Spleen (tissue), 13 donors: ENCODE measurements at places on chromosomes 4 and X. TPM values are rescaled to one million over a fixed set of nuclear protein-coding genes. Genes with fewer than 3 reads are reported as not detected.

DNA sequence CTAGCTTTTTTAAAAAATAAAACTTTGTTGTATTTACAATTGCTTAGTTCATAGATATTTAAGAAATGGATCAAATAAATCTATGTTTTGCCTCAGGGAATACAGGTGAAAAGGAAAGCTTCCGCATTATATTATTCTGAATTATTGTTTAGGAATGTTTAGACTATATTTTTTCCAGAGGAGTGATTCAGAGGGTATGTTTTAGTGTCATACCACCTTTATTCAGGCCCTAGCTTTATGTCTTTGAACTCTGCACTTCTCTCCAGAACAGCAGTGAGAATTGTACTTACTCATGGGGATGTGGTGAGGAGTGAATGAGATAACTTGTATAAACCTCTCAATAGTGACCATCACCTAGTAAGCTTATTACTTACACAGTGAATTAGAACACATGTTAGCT, 14.0 kb downstream of the SLIT2 start:
- DNase-seq = no peak

DNA sequence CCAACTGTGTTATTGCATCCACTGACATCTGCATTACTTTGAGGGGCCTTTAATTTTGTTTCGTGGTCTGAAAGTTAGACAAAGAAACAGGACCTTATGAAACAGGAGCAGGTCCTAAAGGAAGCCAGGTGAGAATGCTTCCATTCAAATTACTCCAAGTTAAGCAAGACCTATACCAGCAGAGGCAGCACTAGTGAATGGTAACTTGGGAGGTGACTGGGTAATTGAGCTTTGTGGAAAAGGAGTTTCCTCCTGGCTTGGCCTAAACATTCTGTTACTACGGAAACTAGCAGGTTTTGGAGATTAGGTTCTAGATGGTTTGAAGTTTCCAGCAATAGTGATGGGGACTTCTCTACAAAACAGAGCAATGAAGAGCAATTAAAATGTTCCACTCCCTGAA, 173.5 kb downstream of the NKX6-1 start:
- DNase-seq = no peak

Gene ZNF280C
- polyA plus RNA-seq = 1.3 TPM

- DNase-seq = no peak
Observed at GRCh38 chr4:121705521-121705920, 8.7 kb upstream of the ANXA5 start.

DNA sequence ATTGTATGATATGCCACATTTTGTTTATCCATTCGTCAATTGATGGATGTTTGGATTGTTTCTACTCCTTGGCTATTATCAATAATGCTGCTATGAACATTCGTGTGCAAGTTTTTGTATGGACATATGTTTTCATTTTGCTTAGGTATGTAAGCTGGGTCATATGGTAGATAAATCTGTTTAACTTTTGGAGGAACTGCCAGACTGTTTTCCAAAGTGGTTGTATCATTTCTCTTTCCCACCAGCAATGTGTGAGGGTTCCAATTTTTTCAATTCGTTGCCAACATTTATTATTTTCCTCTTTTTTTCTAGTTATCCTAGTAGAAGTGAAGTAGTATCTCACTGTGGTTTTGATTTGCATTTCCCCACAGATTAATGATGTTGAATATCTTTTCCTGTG, 71.8 kb downstream of the DIAPH2 start:
- DNase-seq = no peak

GRCh38 chr4:68338625-68339024, 11.3 kb downstream of the YTHDC1 start:
- no peak for DNase-seq

Gene NSUN7
- polyA plus RNA-seq = 0.87 TPM

GRCh38 chr4:8728536-8729407, 136.2 kb downstream of the CPZ start:
- peak; percentile 57 for DNase-seq

DNA sequence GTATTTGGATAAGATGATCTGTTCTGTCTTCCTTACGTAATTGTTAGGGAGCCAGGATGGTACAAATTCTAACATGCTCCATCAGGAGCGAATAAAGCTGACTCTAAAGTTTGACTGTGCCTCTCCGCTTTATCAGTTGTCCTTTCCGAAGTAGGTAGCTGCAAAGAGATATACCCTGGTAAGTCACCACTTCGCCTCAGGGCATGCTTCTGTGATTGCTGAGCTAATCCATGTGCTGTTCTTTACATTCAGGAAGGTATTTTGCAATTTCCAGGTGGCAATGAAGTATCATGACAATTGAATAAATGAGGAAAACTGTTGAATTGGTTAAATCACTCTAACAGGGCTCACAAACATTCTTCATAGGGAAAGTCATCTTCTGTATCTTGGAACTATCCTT, 38.9 kb downstream of the KIT start:
- DNase-seq = no peak

Gene CPLX1
- polyA plus RNA-seq = 5.1 TPM

Gene SHOX
- not detected for polyA plus RNA-seq

Gene SPATA4
- polyA plus RNA-seq = not detected

DNA sequence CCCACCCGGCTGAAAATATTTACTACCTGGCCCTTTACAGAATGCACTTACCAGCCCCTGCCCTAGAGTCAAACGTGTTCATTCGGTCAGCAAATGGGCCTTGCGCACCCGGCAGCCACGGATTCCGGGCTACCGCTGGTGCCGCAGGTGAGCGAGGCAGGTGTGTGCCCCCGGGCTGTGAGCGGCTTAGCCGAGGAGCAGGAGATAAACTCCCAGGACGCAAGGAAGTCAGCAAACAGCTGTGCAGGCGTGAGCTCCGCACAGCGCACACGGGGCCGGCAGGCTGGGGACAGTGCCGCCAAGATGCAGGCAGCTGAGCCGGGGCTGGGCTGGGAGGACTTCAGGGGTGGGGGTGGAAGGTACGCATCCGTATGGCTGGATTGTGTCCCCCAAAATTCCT, 211.2 kb upstream of the PSAPL1 start:
- DNase-seq = no peak

Gene CXCL10
- 6.5 TPM for polyA plus RNA-seq

DNA sequence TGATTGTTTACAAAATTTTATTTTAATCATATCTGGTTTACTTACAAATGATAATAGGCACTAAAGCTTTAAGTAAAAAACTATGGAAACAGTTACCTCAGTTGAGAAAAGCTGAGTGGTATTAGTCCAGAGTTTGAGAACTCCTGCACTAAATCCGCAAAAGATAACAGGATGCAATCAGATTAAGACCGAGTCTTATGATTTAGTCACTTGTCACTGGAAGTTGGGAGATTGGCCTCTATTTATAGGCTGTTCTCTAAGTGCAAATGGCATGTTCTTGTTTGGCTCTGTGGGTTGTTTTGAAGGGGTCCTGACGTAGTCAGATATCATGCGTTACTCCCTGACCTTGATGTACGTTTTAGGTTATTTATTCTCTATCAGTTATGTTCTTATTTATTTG, 6.3 kb downstream of the GPAT3 start:
- no peak for DNase-seq
